ENCODE measurements at places on chromosomes 5 and 9. TPM values are rescaled to one million over a fixed set of nuclear protein-coding genes. Genes with fewer than 3 reads are reported as not detected.

DNA sequence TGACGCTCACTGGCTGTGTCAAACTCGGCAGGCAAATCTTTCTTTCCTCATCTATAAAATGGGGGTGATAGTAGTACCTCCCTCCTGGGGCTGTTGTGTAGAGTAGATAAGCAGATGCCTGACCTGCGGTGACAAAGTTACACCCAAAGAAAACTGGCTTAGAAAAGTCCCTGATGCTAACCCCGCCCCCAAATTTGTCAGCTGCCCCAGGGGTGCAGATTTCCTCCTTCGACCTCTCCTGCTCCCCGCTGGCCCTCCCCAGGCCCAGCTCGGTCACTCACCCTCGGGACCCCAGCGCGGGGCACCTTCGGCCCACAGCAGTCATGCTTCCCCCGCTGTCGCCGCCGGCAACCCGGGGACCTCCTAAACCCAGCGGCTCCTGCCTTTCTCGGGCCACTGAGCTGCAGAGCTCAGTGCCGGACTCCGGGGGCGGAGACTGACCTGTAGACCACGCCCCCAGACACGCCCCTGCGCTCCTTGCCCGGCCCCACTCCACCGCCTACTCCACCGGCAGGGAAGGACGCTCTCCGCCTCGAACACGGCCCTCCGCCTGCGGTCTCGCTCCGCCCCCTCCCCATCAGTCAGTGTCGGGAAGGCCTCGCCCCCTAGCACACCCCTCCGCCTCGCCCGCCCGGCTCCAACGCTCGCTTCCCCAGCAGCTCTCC lies 7.4 kb downstream of the SH2D3C start:
- DNase-seq, result peak; percentile 100

The ROR2 gene
- not detected for total RNA-seq

DNA sequence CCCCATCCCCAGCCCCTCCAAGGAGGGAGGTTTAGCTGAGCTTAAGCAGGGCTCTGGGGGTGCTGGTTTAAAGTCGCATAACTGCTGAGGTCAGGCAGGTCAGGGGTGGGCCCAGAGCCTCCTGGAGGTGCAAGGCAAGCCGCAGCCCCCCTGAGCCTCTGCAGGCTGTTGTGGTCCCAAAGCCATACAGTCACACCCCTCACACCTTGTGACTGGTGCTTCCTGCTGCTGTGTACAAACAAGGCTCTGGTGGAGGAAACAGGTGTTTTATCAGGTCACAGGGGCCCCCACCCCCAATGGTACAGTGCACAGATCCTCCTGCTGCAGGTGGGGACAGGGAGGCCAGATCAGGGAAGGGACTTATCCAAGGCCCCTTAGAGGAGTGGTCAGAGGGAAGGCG lies 8.0 kb downstream of the TCF7 start:
- no peak for DNase-seq

The INSYN2B gene
- 0.13 TPM for total RNA-seq

- DNase-seq, result no peak
Observed at GRCh38 chr9:129323376-129323998, 145.4 kb upstream of the IER5L start.

The TAF11L4 gene
- total RNA-seq, result not detected

The GARIN3 gene
- not detected for total RNA-seq

GRCh38 chr5:82074950-82075349 lies 103.1 kb downstream of the ATG10 start:
- no peak for DNase-seq

DNA sequence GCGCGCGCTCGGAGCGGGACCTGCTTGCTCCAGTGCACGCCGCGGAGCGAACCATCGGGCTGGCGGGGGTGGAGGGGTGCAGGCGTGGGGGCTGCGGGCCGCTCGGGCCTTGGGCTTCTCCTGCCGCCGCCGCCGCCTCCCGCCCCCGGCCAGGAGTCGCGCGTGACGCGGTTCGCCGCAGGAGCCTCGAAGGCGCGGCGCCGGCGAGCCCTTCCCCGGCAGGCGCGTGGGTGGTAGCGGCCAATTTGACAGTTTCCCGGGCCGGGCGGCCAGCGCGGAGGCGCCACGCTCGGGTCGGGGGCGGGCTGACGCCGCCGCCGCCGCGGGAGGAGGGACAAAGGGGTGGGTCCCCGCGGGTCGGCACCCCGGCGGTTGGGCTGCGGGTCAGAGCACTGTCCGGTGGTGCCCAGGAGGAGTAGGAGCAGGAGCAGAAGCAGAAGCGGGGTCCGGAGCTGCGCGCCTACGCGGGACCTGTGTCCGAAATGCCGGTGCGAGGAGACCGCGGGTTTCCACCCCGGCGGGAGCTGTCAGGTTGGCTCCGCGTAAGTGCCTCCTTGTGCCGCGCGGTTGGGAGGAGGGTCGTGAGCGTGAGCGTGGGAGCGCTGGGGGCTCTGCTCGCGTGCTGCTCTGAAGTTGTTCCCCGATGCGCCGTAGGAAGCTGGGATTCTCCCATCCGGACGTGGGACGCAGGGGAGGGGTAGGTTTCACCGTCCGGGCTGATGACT lies at the start of gene TJP2:
Gene TJP2 (plus strand): TSS at position 387 of the 725 bp plus-strand sequence. CDS start 96 bp downstream, at position 483.
- peak; percentile 65 for DNase-seq

- DNase-seq, result no peak
Observed at GRCh38 chr5:161278739-161279660, 267.5 kb downstream of the GABRB2 start.

The PCDHB12 gene
- total RNA-seq, result not detected

- DNase-seq, result no peak
Observed at GRCh38 chr9:27618066-27618465, 44.8 kb upstream of the C9orf72 start.

The FGF10 gene
- not detected for total RNA-seq

The PIP5KL1 gene
- total RNA-seq, result 22.5 TPM

The TEX48 gene
- total RNA-seq, result not detected

DNA sequence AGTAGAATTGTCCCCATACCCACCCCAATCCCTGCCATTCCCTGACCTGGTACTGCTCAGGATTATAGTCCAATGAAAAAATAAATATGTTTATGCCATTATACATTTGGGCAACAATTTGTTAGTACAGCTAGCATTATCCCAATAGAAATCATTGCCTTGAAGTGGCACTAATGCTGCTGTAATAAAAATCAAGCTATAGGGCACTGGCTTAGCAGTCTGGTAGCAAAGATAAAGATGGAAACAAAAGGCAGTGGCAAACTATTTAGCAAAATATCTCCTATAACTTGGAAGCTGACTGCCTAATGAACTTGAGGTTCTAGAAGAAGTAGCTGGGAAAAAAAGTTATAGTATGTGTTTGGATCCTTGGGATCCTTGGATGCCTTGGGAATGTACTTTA lies 2.2 kb upstream of the TOPORS start:
- no peak for DNase-seq

DNA sequence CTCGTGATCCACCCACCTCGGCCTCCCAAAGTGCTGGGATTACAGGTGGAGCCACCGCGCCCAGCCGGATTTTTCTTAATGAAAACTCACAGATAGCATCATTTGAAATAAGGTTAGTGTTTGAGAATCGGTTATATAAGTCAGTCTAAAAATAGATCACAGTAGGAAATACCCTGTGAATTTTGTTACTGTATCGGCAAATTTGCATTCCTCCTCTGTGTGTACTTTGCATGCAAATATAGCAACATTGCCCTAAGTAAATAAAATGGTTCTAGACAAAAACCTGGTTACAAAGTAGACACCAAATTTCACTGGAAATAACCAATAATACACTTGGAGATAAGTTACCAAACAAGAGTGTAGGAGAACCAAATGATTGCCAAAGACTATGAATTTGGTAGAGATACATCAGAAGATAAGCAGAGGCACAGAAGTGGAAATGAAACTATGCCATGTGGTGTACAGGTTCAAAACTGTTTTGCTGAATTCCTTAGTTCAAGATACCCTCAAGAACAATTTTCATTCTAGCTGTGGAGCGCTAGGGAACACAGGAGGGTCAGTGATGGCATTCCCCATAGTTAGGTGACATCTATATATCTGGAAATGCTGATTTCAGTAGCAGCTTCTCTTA lies 58.1 kb downstream of the ICE1 start:
- DNase-seq, result no peak

DNA sequence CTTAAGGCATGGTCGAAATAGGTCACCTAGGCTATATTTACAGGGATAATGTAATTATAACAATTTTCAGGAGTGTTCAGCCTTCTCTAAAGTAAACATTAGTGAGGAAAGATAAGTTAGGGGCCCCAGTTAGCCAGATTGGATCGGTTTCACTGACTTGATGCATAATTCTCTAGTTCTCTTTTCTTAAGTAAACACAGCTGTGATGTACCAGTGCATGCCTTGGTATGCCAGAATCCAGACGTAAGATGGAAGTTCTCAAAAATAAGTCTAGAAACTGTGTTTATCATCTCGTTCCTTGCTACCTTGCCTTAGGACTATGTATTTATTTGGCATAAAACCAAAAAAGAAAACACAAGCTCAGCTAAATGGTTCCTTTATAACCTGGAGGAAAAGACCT lies 442.2 kb upstream of the CLINT1 start:
- DNase-seq, result no peak

DNA sequence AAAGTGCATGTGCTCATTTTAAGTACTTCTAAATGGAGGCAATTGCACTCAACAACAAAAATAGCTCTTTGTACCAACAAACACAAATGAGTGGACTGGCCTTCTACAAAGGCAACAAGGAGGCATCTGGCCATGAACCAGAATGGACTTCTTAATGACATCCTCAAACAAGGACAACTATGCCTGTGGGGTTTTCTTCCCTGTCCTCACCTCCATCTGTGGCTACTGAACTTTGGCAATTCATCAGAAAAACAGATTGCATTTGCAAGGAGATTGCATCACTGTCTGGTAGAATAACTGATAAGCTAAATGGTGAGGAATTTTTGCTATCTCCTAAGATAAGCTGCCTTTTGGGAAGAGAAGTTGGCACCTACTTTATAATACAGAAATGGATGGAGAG lies 447.3 kb upstream of the CCNG1 start:
- no peak for DNase-seq

Data from PC-9 (cell line).